ENCODE measurements at places on chromosomes 5 and 9.

DNA sequence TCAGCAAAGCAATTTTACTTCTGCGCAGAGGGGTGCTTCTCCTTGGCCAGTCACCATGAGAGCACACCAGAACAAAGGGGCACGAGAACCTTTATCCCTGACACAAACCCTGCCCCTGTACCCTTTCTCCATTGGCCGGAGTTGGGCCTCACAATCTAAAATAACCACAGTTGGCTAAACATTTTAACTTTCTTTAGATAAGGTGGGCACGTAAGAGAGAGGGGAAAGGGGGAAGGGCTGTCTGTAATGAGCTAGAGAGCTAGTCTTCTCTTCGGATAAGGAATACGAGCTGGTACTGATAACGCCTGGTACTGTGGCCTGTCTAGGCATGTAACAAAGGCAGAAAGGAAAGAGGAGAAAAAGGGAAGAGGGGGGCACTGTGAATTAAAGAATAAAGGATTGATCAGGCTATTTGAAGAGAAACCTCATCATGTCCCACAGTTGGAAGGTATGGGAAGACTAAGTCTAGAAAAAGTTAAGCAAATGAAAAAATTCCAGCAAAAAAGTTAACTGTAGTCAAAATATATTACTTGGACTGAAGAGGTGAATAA lies 1.8 kb upstream of the IARS1 start:
- DNase-seq: no peak

DNA sequence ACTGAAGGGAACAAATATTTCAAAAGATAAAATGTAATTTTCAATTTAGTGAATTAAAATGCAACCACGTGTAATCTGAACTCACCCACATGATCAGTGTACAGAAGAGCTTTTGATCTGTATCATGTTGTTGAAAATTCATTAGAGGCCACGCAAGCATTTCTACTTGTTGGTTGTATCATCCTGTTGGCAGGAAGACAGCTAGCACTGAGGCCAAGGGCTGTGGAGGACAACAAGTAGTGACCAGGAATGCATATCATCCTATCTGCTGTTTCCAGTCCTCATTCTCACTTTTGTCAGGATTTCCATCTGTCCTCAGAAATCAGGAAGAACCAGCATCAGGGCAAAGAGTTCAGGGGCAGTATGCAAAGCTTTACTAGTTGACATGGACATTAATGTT lies 29.9 kb upstream of the CKS2 start:
- no peak for DNase-seq

GRCh38 chr9:111233963-111234362 lies 96.1 kb downstream of the OR2K2 start:
- DNase-seq: no peak

DNA sequence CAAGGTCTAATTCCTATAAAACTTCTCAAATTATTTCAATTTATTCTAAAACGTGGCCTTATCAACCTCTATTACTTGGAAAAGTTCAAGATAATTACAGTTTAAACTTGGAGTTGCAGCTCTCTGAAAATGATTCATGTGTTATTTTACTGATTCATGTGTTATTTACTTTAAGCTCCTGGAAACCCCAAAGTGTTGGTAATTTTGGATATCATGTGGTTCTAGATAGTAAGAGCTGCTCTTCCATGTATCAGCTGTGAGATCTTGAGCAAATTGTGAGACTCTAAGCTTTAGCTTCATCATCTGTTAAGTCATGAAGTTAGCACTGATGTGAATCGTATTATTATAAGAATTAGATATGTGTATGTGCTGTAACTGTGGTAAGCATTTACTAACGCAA lies 749.2 kb downstream of the TLE4 start:
- no peak for DNase-seq

- DNase-seq: no peak
Measured at GRCh38 chr9:35635730-35636129, 15.0 kb downstream of the SIT1 start.

GRCh38 chr9:14095277-14095676 lies 218.7 kb downstream of the NFIB start:
- DNase-seq: no peak

DNA sequence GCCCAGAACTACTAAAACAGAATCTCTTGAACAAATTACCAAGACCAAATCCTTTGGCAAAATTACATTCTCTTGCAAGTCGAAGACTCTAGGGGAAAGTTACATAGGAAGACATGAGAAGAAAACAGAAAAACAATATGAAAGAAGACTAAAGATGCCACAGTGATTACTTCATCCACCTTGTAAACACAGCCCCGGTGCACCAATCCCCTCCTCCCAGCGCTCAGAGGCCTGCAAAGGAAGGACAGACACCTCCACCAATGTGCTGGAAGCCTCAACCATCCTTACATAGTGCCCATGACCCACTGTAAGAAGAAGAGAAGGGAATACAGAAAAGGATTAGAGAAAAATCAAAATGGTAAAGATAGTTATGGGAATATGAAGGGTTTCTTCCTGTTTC lies 218.5 kb downstream of the SPOCK1 start:
- DNase-seq: no peak

DNA sequence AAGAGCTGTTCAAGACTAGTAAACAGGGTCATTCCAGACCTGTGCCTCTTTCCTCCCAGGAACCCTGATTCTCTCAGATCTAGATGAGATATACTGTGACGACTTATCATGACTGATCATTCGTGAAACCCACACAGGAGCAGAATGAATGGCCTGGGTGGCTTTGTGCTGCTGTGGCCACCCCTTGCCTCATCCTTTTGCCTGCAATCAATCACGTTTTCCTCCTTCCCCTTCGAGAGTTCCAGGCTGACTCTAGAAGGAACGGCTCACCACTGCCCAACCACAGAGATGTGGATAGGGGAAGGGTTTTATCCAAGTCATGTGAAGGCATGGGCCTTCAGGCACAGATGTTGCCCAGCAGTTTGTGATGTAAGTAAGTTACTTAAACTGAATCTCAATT lies 5.8 kb downstream of the ANXA6 start:
- no peak for DNase-seq

DNA sequence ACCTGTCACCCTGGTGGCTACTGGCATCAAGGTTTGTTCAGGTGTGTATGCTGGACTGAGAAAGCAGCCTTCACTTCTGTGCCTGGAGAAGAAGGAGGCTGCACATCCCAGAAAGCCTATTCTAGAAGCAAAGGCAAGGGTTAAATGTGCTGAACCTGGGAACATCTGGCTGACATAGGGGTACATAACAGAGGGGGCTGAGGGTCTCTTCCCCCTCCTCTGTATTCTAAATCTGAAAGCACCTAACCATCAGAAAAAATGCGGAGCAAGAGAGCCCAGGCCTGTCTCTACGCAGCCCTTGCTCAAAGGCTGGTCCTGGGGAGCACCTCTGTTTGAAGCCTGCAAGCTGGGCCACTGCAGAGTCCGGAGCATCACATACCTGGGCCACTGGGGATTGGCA lies 53.2 kb upstream of the FSTL4 start:
- DNase-seq: no peak

DNA sequence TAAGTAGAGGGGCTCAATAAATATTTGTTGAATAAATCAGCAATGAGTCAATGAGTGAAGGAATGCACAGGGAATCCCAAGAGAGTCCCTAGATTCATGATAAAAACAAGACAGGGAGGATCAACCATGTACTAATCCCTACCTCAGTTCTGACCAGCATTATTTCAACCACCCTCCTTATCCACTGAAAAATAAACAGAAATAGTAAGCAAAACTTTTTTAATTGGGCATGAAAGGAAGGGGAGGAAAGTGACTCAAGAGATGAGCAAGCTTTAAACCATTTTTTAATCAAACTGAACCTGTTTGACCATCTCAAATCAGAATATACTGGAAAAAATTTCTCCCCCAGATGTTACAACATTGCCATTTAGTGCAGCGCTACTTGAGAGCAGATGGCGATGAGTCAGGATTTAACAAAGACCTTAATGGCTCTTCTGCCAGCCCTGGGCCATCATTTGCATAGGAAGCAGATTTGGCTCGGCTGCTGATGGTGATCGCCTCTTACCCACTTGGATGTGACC lies 194.8 kb upstream of the SLC30A5 start:
- DNase-seq: no peak

GRCh38 chr5:129852747-129853352 lies 51.4 kb upstream of the CHSY3 start:
- DNase-seq: peak; percentile 22

- no peak for DNase-seq
Measured at GRCh38 chr9:4235871-4236804, 63.7 kb downstream of the GLIS3 start.

DNA sequence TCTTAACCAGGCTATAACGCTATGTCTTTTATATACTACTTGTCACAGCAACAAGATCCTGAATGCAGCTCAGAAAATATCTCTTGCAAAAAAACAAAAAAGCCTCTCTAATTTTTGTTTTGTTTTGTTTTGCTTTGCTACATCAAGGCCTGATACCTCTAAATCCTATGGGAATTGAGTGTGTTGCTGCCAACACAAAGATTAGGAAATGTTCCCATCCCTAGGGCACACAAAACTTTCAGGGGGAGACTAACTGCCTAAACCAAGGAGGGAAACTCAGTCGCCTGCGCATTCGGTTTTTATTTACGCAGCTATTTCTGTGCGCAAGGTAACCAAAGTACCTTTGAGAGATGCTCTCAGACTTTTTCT lies 1.7 kb downstream of the SSBP2 start:
- DNase-seq: no peak

- DNase-seq: no peak
Measured at GRCh38 chr5:171711571-171711970, 74.0 kb upstream of the SMIM23 start.

GRCh38 chr9:90070931-90071660 lies 466.3 kb downstream of the GADD45G start:
- DNase-seq: no peak

- no peak for DNase-seq
Measured at GRCh38 chr5:20554001-20554400, 566.0 kb upstream of the CDH18 start.

DNA sequence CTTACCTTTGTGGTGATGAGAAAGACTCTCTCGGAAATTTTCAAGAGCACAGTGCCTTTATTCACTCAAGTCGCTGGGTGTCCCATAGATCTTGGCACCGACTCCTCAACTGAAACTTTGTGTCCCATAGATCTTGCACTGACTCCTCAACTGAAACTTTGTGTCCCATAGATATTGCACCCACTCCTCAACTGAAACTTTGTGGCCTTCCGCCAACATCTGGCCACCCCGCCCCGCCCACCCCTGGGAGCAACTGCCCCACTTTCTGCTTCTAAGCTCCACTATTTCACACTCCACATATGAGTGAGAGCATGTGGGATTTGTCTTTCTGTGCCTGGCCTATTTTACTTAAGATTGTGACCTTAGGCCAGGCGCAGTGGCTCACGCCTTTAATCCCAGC lies 12.7 kb upstream of the EGFL7 start:
- no peak for DNase-seq

- no peak for DNase-seq
Measured at GRCh38 chr9:94904806-94905205, 178.3 kb downstream of the AOPEP start.

- DNase-seq: no peak
Measured at GRCh38 chr5:60529001-60529400, 171.0 kb downstream of the DEPDC1B start.

- DNase-seq: no peak
Measured at GRCh38 chr5:44919560-44919959, 110.8 kb downstream of the MRPS30 start.

GRCh38 chr5:40484495-40484894 lies 195.2 kb upstream of the PTGER4 start:
- no peak for DNase-seq

DNA sequence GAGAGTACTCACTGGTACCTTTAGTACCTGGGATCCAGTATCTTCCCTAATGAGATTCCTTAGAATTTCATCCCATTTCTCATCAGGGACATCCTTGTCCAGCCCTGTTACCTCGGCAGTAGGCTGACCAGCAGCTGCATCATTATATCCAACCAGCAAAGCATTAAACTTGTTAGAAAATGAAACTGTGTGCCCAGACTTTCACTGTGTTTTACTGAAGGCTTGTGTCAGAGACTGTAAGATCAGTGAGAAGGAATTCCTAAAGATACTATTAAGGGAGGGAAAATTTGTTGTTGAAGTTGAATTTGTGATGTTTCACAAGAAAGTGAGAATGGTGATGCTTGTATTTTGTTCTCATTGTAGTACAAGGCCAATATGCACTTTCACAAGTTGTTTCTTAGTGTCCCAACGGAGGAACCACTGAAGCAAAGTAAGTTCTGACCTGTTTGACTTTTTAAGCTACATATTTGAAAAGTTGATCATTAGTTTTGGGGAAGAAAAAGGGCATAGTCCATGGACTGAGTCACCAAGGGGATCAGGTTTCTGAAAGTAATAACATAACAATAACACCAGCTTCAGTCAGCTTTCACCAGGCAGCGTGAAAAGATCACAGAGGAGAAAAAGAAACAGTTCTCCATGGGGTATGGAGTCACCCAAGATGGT lies 48.8 kb downstream of the GRAMD2B start:
- no peak for DNase-seq

DNA sequence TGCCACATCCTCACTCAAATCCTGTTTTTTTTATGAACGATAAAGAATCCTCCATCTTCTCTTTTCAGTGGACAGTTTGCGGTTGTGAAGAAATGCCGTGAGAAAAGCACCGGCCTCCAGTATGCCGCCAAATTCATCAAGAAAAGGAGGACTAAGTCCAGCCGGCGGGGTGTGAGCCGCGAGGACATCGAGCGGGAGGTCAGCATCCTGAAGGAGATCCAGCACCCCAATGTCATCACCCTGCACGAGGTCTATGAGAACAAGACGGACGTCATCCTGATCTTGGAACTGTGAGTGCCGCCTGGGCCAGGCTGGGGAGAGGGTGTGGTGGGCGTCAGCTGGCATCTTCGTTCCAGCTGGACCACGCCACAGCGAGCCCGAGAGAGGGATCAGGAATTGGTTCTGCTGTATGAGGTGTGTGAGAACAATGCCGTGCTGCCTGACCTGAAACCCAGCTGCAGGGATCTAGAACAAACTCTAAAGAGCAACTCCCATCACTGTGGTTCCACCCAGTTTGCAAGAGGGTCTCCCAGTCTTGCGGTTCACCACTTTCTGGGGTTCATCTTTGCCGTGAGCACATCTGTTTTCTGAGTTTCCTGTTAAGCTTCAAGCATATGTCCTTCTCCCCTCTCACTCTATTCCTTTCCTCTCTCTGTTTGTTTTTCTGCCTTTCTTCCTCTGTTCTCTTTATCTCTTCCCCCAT lies 107.4 kb downstream of the DAPK1 start:
- no peak for DNase-seq

DNA sequence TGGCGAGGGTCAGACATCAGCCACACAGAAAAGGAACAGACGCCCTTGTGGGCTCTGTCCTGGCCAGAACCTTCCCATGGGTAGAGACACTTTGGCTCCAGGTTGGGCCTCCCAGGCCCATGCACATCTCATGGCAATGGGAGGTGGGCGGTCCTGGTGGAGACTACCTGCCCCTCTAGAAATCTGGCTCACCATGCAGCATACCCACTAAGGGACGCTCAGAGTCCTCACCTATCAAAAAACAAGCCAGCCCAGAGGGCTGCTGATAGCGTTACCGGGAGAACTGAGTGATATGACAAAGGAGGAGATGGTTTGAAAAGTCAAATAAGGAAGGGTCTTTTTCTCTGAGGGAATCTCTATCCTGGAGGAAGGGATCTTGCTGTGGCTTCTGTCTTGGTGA lies 62.1 kb downstream of the C5orf15 start:
- no peak for DNase-seq
